ENCODE measurements at places on chromosomes 16 and 17.
A peak's percentile ranks its signal among the peaks of the same experiment; 100 is the strongest.

DNA sequence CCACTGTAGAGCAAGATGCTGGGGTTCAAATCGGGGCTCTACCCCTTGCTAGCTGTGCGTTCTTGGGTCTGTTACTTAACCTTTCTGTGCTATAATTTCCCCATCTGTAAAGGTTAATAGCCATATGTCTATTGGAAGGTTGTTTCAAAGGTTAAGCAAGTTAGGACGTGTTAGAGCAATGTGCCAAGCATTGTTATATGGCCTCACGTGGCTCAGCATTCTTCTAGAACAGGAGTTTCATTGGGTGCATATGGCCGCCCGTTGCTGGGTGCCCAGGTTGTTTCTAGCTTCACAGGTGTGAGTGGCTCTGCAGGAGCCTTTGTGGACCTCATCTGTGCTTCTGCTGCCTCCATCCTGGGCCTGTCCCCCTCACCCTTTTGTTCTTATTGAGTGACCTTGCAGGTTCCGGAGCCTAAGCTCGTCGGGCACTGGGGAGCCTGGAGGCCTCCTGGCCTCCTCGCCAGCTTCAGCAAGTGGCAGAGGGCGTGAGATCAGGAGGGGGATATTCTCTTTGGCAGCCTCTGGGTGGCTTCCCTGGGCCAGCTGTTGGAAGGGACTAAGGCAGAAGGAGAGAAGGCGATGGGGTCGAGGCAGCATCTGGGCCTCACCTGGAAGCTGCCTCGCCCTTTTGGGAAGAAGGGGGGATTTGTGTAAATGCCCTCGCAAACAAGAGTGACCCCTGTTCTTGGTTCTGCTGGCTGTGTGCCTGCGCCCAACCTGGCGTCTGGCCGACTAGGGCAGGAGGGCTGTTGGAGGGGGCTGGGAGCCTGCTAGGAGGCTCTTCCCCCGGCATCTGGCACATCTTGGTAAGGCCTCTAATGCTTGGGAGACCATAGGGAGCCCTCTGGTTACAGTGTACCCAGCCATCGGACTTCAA is 80.2 kb upstream of the CIBAR2 start:
- DNase-seq, result peak; percentile 47

- DNase-seq, result no peak
Observed at GRCh38 chr17:44539673-44540072, 17.6 kb upstream of the FZD2 start.

- no peak for DNase-seq
Observed at GRCh38 chr17:58694826-58695225, 2.4 kb downstream of the RAD51C start.

DNA sequence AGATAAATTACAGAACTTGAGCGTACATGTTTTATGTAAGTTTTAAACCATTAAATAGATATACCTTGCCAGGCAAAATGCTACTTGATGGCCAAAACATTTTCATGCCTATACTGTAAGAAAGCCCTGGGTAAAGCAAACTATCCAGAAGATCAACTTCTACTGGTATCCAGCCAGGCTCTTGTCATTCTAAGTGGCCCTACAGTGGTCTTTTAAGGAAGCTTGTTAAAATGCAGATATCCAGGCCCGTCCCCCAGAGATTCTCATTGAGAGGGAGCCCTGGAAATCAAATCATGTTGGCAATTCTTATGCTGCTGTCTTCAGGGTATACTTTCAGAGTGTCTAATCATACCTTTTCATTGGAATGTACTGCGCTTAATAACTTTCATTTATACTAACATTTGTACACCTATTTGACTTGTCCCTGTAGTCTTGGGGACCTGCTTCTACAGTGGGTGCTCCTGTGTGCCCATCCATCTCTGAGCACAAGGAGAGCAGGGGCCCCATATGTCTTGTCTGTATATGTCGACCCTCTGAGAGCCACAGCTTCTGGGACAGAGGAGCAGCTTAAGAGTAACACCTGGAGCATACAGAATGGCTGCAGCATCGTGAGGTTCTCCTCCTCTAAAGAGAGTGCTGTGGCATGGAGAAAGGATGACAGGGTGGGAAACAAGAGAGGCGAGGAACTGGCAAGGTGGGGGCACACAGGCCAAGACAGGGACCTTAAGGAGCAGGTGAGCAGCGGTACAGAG is 43.6 kb upstream of the ANKFY1 start:
- no peak for DNase-seq

DNA sequence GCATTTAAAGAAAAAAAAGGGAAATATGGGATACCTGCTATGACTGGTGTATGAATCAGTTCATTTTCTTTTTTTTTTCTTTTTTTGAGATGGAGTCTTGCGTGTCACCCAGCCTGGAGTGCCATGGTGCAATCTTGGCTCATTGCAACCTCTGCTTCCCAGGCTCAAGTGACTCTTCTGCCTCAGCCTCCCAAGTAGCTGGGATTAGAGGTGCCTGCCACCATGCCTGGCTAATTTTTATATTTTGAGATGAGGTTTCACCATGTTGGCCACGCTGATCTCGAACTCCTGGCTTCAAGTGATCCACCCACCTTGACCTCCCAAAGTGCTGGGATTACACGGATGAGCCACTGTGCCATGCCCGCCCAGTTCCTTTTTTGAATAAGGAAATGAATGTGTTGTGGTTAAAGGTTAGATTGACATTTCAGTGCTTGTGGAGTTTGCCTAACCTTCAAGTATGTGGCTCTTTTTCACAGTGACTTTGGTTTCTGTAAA is 7.7 kb downstream of the HAPSTR1 start:
- no peak for DNase-seq

DNA sequence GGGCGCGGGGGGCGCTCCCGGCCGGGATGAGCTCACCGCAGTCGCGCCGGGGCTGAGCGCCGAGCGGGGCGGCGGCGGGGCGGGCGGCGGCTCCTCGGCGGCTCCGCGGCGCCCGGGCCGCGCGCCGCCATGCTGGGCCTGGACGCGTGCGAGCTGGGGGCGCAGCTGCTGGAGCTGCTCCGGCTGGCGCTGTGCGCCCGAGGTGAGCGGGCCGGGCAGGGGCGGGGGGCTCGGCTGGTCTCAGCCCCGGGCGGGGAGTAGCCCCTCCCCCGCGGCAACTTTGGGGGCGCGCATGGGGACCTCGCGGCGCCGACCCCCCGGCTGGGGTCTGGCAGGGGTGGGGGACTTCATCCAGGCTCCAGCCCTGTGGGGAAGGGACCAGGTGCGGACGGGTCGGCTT is at the start of gene ARHGDIG:
Gene ARHGDIG, plus strand, starts transcription at position 40 of the 400 bp plus-strand sequence. Its CDS starts 90 bp downstream, at position 130.
- no peak for DNase-seq

DNA sequence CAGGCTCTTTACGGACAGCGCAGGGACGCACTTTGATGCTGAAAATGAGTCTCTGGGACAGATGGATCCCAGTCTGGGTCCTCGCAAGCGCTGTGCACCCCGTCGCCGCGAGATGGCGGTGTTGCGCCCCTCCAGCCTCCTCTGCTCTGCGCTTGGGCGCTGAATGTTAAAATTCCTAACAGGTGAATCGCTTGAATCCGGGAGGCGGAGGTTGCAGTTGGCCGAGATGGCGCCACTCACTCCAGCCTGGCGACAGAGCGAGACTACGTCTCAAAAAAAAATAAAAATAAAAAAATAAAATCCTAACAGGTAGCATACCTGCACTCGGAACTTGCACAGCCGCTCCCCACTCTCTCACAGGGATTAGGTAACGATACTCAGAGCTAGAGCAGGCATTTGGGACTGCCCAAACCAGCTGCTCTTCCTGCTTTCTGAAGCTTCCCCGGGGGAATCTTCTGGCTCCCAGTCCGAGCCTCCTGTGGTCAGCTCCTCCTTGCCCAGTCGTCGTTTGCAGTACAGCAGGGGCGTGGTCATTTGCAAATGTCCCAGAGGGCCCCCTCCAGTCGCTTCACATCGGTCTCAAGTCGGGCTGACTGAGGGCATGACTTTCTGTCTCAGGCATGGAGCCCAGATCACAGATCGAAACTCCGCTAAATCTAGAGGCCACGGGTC is 26.2 kb upstream of the OSGIN1 start:
- peak; percentile 86 for DNase-seq

DNA sequence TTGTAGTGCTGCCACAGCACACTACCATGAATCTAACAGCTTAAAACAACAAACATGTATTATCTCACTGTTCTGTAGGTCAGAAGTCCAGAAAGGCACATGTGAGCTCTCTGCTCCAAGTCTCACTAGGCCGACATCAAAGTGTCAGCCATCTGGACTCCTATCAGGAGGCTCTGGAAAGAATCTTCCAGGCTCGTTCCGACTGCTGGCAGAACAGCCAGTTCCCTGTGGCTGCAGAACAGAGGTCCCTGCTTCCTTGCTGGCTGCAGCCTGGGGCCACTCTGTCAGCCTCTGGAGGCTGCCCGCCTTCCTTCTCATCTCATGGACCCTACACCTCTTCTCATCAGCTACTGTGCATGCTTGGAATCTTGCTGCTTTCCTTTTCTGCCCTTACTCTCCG is 168.9 kb downstream of the CBLN1 start:
- DNase-seq, result no peak

DNA sequence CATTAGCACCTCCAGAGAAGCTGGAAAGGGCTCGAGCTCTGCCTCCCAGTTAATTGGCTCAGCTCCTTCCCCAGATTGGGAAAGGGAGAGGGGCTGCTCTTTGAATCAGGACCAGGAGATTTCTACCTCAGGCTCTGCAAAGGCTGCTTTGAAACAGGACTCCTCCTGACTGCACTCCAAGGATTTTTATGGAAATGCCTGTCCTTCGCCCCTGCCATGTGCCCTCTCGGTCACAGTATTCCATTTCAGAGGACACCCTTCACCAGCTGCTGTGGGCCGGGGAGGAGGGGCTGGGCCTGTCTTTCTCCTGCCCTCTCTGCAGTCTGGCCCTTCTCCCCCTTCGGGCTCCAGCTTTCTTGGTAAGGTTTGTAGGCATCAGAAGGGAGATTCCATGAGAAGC is 13.6 kb downstream of the MRM1 start:
- no peak for DNase-seq
